ENCODE measurements at places on chromosomes 13 and 19.

DNA sequence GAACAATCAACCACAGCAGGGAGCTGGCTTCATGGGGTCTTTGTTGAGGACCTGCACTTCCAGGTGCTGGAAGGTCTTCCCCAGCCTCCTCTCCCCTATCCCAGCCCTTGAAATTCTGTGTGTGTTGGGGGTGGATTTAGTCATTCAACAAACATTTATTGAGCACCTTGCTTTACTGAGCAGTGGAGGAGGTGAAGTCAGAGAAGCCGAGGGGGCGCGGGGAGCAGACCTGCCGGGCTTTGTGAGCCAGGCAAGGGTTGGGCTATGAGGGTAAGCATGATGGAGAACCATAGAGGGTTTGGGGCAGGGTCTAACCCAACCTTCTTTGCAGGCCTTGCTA lies 3.5 kb upstream of the C19orf85 start:
- DNase-seq: no peak

DNA sequence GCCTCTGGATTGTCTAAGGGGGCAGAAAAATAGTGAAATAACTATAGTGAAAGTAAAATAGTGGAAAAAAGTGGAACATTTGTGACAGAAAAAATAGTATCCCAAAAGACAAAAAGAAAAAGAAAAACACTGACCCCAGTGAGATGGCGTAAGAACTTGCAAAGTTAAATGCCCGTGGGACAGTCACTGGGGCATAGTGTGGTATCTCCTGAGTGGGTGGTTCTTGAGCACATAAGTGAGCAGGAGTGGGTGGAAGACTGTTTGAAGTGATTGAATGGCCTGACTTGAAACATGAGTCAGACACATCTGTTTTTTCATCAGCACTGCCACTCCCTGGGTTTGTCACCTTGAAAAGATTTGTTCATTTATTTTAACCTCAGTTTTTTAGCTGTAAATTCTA lies 2.5 kb downstream of the ZNF430 start:
- DNase-seq: peak; percentile 14

DNA sequence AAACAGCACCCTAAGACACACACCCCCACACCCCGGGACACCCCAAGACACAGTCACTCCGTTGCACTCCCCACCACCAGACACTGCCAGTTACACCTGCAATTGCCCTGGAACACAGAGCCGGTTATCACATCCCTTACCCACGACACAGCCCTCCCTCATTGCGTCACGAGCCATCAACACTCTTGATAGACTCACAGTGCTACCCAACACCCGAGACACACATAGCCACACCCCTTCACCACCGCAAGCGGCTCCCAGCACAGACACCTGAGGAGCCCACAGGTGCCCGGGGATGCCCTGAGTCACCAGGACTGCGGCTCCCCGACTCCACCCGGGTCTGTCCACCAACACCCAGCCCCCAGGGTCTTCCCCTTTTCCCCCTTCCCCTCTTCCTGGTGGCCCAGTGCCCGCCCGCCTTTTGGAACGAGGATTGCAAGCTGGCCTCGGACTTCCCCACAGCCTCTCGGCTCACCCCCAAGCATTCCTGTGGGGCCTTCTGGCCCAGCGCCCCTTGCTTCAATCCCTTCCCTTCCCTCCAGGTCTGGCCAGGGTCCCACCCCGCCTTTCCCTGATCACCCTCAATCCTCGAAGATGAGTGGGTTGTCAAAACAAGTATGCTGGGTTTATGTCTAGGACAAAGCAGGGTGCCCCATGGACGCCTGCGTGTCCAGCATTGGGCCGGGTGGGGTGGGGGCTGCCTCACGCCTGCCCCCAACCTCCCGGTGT lies 1.7 kb upstream of the PTGER1 start:
- peak; percentile 76 for DNase-seq

GRCh38 chr13:42413484-42413815 lies 141.5 kb downstream of the AKAP11 start:
- no peak for DNase-seq

GRCh38 chr19:34317311-34317927 lies 47.6 kb upstream of the GPI start:
- peak; percentile 22 for DNase-seq

- DNase-seq: no peak
Observed at GRCh38 chr13:25088562-25089221, 7.2 kb upstream of the PABPC3 start.

DNA sequence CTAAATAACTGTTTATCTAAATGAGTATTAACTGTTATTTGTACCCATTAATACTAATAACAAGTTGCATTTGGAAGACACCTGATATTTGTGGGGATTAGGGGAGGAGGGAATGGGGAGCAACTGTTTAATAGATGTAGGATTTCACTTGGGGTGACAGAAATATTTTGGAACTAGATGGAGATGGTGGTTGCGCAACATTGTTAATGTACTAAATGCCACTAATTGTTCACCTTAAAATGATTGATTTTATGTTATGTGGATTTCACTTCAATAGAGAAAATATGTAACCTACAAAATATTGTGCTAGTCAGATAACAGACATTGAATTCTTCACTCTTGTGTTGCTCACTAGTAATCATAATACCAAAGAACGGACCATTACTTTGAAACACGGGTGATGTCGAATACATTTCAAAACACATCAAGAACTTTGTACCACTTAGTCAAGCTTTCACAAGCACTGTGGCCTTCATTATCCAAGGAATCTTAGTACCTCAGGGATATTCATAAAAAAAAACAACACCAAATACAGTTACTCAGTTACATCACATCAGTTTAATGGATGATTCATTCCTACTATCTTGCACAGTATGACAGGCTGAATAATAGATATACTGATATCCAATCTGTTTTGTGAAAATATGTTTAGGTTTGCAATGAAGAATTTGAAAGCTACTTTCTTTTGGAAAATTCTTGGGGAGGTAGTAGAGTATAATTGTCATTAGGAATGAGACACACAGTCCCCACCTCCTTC lies 721.8 kb downstream of the PCDH9 start:
- DNase-seq: no peak

- no peak for DNase-seq
Observed at GRCh38 chr13:111479412-111479811, 159.0 kb downstream of the TEX29 start.

- no peak for DNase-seq
Observed at GRCh38 chr13:39566216-39566869, 36.6 kb downstream of the LHFPL6 start.

- peak; percentile 51 for DNase-seq
Observed at GRCh38 chr19:44988896-44989556, 12.2 kb upstream of the RELB start.

DNA sequence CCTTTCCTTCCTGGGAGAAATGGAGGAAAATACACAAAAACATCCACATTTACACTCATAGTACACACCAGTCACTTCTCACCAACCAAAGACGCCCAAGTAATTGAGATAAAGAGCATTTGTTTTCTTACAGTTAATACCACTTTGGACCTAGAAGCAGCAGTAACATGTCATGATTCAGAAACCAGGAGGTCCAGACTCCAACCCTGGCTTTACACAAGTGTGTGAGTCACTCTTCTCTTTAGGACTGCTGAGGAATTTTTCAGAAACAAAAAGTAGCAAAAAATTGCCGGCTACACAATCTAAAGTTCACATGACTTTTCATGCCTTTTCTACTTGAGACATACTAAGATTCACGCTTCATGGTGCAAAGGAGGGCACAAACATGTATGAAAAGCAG lies 42.1 kb downstream of the TUBGCP3 start:
- no peak for DNase-seq

Measured in T-cell (primary cell).